GM06990 (cell line): ENCODE measurements at places on chromosomes 7 and 10.
A peak's percentile ranks its signal among the peaks of the same experiment; 100 is the strongest.

DNA sequence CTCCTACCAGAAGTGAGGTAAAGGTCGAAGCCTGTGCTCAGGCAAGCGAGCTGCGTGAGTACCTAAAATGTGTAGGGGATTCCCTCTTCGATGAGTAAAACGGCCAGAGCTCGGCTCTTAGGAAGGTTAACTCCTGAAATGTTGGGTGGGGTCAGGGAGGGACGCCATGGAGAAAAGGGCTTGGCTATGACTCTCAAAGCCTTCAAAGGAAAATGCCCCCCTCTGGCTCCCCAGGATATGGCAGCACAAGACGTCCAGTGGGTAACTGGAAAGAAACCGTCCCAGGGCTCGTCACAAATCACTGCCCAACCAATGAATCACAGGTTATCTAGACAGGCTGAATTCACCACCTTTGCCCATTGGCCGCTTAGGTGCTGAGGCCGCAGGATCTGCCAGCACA is 58.0 kb downstream of the CALML3 start:
- peak; percentile 52 for DNase-seq

DNA sequence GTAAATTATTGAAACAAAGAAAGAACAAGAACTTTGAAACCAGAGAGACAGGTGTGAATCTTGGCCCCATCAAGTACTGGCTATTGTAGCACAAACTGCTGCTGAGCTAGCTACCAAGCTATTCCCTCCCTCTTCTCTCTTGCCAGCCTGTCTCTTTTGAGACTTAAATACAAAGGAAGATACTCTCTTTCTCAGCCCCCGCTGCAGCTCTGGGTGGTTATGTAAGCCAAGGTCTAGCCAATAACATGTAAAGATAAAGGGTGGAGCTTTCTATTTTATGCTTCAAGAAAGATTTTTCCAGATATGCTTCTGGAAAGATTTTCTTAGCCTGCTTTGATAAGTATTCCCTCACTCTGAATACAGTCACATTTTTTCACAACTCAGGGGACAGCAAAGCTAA is 17.2 kb downstream of the BAZ1B start:
- DNase-seq, result no peak

- DNase-seq, result no peak
Measured at GRCh38 chr7:63073736-63074135, 924.9 kb upstream of the ZNF722 start.

DNA sequence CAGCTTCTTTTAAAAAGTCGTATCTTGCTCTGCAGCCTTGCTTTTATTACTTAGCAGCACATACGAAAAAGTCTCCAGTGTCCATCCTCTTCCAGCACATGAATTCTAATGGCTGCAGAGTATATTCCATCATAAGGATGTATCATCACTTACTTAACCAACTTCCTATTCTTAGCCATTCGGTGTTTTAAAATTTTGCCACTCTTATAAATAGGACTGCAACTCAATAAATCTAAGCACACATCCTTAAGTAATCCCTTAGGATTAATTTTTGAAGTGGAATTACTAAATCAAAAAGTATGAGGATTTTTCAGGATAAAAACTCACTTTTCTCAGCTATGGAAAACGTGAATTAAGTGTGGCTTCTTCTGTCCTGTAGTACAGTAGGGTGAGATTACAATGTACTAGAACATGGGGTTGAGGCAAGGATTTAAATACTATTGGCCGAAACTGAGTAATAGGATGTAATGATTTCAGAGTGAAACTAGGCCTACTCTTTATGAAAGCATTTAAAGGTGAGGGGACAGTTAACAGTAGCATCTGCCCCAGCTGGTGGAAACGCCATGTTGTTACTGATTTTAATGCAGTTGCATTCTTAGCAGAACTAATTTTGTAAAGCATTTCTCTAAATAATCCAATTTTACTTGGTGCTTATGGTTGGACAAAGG is 1035.5 kb downstream of the LRMDA start:
- no peak for DNase-seq

DNA sequence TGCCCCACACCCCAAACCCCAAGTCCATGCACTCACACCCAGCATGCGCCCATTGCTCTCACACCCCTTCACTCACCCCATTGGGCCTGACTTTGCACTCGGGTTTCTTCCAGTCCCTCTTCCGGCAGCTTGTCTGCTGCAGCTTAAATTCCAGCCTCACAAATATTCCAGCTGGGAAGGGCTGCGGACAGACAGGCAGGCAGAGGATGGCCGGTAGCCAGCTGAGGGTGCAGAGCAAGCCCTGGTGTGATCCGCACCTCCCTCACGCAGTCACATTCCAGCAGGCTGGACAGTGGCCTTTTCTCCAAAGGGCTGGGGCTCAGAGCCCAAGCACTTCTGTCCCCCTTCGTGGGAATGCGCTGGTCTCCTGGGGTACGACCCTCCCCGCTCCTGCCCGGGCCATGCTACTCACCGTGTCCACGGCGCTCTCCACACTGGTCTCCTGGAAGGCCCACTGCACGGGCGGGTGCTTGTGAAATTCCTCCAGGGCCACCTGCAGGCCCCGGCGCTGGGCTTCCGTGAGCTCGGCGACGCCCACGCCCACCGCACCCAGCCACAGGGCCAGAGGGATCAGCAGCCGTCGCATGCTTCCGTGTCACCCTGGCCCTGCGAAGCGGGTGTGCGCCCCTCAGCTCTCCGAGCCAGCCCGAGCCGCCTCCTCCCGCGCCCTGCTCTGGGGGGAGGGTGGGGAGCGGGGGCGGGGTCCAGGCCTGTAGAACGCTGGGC is 1.2 kb downstream of the RARRES2 start:
- DNase-seq, result no peak
